Thoracic aorta endothelial cell (primary cell): ENCODE measurements at places on chromosomes 1 and 21. TPM values are rescaled to one million over a fixed set of nuclear protein-coding genes. Genes with fewer than 3 reads are reported as not detected.

TNN gene
- total RNA-seq = not detected in 2 replicates

RIPPLY3 gene
- not detected in 2 replicates for total RNA-seq

ROR1 gene
- total RNA-seq = 0.53 and 6.7 TPM in 2 replicates

HIVEP3 gene
- total RNA-seq = 2.7 and 2.9 TPM in 2 replicates

LCE1F gene
- not detected in 2 replicates for total RNA-seq

PTGFRN gene
- total RNA-seq = 12.8 and 18.5 TPM in 2 replicates
